ENCODE measurements at places on chromosomes 11 and 22.

GRCh38 chr11:126307706-126308105 lies 3.8 kb downstream of the DCPS start:
- no peak for DNase-seq

DNA sequence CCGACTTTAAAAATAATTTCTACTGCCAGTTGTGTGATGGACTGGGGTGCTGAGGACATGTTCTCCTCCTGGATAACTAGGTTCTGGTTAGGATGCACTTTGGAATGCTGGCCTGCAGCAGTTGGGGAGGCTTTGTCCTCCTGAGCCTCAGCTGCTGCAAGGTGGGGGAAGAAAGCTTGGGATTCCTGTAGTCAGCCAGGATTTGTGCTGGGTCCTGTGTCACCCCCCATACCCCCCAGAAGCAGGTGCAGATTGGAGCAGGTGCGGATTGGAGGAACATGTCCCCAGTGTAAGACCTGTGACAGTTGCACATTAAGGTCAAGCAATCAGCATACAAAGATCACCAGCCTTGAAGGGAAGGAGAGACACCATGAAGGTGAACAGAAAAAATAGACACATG lies 51.1 kb downstream of the MED15 start:
- DNase-seq = no peak

DNA sequence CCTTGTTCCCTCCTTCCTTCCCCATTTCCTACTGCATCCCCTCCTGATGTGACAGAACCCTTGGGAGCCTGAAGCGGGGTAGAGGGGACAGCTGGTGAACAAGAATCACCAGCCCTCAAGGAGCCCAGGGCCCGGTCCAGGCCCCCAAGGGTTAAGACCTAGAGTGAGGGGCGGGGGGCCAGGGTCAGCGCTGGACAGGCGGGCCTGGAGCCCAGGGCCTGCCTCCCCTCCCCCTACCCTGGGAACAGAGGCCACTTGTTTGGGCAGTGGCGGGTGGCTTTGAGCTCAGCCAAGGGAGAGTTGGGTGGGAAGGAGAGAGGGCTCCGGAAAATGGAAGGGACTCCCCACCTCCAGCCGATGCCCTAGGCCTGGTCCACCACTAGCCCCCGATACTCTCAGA lies 2.1 kb downstream of the ARAP1 start:
- DNase-seq = no peak

DNA sequence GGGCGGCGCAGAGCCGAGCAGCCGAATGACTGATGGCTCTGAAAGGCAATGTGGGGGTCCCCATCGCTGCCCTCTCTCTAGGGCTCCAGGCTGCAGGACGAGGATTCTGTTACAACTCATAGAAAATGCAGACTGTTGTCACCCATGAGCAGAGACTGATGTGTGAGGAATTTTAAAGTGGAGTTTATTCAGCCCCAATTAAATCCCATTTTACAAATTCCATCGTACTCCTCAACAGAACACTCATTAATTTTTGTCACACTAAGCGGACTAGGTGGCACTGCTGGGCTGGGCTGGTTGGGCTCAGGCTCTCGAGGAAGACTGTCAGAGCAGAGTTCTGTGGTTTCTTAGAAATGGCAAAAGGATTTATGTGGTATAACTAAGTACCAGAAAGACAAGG lies 102.6 kb upstream of the SPON1 start:
- DNase-seq = peak; percentile 35

- peak; percentile 1 for DNase-seq
Measured at GRCh38 chr11:108466405-108466804, 924 bp downstream of the C11orf65 start.

- no peak for DNase-seq
Measured at GRCh38 chr11:111719379-111719778, 46.8 kb downstream of the PPP2R1B start.

GRCh38 chr11:124538019-124538418 lies 5.4 kb downstream of the OR8B12 start:
- no peak for DNase-seq

GRCh38 chr22:41991111-41991510 lies 7.5 kb upstream of the WBP2NL start:
- DNase-seq = no peak

DNA sequence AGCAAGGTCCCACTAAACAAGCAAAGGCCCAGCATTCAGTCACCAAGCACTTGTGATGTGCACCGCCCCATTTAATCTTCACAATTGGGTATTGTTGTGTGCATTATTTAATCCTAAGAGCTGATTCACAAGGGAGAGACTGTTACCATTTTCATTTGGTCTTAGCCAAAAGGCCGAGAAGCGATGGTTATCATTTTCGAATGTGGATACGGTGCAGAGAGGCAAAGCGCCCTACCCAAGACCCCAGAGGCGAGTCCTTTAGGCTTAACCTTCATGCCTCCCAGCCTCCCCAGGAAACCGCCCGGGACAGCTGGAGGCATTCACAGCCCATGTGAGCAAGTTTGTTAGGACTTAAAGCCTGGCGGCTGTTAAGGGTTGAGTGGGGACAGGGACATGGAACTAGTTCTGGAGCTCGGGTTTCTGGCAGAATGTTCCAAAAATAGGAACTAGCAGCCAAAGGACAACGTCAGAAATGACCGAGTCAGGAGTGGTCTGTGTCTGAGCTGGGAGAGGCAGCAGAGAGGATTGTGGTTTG lies 13.0 kb upstream of the UPK3A start:
- DNase-seq = no peak

GRCh38 chr11:33044285-33044756 lies 4.9 kb downstream of the TCP11L1 start:
- no peak for DNase-seq

GRCh38 chr11:47617417-47617809 lies 23.2 kb upstream of the C1QTNF4 start:
- DNase-seq = no peak

Measured in central memory CD4-positive, alpha-beta T cell (primary cell).